AML-193 (cell line): ENCODE measurements at places on chromosomes 16 and 17.

GRCh38 chr16:3690980-3691720, 26.2 kb downstream of the TRAP1 start:
- DNase-seq, result no peak

GRCh38 chr17:82400206-82400605, 17.9 kb upstream of the HEXD start:
- peak; percentile 93 for DNase-seq

DNA sequence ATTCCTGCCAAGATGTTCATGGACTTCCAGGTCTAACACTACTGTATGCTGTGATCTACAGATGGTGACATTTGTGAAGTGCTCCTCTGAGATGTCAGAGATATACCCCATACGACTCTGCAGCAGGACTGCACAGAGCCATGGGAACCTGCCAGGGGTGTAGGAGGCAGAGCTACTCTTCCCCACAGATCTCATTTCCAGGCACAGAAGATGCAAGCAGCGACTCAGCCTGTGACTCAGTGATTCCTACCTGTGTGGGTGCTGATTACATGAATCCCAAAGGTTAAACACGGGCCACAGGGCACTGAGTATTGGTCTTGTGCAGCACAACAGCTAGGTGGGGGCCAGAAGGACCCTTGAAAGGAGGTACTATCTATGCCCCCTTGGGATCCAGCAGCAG, 137.0 kb upstream of the SOX9 start:
- DNase-seq, result no peak

GRCh38 chr17:65598746-65599145, 37.3 kb upstream of the AXIN2 start:
- DNase-seq, result no peak

DNA sequence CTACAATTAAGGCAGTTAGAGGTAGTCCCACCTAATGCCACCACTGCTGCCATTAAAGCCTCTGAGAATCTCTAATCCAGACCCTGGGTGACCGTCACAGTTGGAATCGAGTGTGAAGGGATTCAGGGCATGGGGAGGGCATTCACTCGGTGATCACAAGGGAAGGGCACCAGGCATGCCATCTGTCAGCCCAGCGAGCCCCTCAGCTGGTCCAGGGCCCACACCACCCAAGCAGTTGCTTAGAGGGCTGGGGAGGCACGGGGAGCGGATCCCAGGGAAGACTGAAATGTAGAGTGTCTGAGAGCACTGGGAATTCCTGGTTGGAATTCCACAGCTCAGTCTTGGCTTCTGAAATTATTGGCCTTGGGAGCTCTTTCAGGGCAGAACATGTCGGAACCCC, 294.6 kb downstream of the CPPED1 start:
- no peak for DNase-seq
